Activated CD8-positive, alpha-beta memory T cell treated with anti-CD3 and anti-CD28 coated beads for 1 hour (primary cell): ENCODE measurements at places on chromosomes 7 and 10.

- no peak for DNase-seq
Observed at GRCh38 chr7:1887251-1887650, 217.2 kb downstream of the ELFN1 start.

DNA sequence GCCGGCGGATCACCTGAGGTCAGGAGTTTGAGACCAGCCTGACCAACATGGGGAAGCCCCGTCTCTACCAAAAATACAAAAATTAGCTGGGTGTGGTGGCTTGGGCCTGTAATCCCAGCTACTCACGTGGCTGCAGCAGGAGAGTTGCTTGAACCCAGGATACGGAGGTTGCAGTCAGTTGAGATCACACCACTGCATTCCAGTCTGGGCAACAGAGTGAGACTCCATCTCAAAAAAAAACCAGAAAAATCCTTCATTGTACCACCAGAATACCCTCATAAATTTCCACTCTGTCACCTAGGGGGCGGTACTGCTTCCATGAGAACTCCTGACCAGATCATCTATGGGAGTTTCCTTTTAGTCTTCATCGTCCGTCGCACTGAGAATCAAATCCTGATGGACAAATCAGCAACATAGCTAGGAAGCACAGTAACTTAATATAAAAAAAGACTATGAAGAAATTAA is 225.8 kb upstream of the KLF14 start:
- DNase-seq = no peak

- DNase-seq = no peak
Observed at GRCh38 chr10:32084185-32084851, 28.1 kb upstream of the KIF5B start.

DNA sequence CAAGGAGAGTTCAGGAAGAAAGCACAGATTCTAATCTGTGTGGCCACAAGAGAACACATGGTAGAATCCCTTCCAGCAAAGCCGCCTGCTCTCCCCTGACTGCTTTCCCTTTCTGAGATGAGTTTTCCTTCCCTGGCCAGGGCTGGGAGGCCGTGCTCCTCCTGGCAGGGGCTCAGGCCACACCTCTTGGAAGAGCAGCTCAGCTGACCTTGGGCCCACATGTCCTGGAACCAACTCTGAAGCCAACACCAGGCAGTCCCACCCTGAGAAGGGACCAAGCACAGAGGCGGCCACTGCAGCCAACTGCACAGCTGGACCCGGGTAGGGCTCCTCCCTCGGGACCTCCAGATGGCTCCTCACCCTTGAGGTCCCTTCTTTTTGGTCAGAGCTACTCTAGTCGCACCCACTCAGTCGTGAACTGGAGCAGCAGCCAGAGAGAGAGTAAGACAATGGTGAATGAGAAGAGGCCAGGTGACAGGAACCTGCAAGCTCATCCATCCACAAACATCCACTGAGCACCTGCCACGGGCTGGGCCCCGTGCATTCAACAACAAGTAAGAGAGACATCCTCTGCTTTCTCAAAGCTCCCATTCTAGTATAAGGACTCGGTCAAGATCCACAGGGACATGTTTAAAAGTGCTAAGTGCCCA is 40.3 kb downstream of the FAM53B start:
- no peak for DNase-seq

DNA sequence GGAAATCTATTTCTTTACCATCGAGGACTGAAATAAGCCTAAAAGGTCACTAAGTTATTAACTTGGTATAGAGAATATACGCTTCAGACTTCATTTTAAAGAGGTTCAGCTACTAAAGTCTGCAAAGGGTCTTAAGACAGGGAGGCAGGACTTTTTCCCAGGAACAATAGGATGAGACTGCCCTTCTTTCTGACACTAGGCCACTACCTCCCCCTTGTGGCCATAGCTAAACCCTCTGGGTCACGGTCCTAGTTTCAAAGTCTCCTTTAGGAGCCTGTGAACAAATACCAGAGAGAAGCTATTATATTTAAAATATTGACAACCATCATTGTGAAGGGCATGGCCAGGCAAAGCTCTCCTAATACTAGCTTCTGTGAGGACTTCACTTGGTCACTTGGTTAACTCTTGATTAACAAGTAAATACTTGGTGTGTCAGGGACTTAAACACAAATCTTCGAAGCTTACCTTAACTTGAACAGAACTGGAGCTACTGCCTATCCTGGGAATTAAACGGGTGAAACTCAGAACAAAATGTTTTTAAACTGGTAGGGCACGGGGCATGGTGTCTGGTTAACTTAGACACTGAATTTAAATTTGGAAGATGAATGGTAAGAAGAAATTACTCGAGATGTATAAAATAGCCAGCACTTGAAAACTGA is 75.6 kb downstream of the CCDC6 start:
- DNase-seq = no peak

DNA sequence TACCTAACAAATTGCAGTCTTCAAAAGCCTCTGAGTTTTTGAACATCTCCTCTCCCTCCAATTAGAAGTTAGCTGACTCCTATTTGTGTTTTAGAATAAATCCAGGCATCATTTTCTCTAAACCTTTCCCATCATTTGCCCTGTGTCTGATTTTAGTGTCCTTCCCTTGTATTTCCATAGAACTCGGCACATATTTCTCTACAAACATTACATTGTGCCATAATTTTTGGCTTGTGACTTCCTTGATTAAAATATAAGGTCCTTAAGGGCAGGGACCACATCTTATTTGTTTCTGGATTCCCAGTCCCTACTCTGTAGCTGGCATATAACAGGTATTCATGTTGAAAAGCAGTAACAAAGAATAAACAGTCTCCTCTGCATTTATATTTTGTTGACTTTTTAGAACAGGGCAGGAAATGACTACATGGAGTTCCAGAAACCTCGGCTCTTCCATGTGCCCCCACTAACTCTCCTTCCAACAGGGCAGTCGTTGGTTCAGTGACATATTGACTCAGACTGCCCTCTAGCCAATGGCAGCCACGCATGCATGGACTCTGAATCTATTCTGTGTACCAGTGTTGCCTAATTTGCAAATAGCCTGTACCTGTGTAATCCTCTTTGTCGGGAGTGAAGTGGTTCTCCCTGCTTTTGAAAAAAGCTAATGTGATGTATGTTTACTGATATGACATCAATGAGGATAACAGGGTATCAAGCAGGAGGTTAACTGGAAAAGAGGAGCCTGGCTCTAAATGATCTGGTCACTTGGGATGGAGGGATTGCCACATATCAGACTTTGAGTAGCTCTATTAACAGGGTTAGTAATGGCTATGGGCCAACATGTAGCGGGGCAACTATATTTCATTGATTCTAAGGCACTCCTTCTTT is 19.8 kb upstream of the CPN1 start:
- DNase-seq = no peak

DNA sequence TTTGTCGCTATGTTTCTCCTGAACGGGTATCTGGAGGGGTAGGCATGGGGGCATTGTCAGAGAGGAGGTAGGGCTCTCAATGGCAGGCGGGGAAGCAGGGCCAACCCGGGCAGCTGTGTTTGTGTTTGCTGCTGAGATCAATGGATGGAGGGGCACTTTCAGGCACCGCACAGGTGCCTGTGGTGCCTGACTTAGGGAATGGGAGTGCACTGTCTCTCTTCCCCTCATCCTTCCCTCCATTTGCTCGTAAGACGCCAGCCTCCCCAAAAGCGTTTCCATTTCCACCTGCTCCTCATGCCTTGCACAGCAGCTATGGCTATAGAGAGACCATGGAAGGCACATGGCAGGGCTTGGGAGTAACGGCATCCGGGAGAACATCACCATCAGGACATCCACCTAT is 615.9 kb upstream of the FOXK1 start:
- DNase-seq = no peak

DNA sequence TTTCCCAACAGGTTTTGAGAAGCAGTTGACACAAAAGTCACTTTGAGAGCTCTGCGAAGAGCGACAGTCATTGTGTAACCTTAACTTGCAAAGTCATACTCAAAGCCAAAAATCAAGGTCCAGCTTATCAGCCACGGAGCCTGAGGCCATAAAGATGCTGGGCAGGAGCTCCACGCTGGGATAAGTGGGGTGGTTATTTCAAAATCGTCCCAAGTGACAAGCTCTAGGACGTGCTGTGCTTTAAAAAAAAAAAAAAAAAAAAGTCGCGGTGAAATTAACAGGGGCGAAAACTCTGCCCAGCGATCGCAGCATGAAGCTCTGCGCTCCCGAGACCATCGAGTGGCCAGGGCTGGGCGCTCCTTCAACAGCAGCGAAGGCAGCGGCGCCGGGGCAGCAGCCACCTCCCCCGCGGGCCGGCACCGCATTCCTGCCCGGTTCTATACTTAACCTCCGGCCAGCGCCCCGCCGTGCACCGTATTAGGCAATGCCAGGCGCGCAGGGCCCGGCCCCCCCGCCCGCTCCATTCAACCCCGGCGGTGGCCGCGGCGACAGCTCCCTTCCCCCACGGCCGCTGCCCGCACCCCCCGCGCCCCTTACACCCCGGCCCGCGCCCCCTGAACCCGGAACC is 657 bp downstream of the HACD1 start:
- no peak for DNase-seq

DNA sequence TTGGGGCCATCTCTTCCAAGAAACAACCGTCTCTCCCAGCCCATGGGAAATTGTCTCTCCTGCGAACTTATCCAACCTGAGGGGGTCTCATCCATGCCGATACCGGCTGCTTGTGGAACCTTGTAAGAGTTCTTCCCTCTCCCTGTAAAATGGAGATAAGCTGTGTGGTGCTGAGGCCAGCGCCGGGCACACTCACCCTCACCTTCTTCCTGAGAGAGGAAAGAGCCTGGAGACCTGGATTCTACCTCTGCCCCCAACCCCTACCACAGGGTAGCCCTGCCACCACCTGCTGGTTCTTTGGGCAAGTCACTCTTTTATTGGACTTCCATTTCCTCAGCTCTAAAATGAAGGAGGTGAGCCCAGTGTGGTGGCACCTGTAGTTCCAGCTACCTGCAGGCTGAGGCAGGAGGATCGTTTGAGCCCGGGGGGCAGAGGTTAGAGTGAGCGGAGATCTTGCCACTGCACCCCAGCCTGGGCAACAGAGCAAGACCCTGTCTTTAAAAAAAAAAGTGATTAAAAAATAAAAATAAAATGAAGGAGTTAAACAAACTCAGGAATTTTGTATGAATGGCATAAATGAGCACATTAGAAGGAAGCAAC is 38.4 kb upstream of the PSAP start:
- no peak for DNase-seq

DNA sequence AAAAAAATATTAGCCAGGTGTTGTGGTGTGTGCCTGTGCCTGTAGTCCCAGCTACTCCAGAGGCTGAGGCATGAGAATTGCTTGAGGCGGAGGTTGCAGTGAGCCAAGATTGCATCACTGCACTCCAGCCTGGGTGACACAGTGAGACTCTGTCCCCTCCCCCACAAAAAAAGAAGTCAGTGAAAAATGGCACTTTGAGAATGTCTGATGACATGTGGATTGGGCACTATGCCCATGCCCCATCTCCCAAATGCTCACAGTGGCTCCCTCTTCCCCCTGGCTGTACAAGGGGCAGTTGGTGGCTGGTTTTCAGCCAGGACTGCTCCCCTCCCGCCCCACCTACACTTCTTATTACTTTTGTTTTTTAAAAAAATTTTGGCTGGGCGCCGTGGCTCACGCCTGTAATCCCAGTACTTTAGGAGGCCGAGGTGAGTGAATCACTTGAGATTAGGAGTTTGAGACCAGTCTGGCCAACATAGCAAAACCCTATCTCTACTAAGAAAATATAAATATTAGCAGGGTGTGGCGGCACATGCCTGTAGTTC is 26.1 kb downstream of the IL15RA start:
- DNase-seq = no peak

DNA sequence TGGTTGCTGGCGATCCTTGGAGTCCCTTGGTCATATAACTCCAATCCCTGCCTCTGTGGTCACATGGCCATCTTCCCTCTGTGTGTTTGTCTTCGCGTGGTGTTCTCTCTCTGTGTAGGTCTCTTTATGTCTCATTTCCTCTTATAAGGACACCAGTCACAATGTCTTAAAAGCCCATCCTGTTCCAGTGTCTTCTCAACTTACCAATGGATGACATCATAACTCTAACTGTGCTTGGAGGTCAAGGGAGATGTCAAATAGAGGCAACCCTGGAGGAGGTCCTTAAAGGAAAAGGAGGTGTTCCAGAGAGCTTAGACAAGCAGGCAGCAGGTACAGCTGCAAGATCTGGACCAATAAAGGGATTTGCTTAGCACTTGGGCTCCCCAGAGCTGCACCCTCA is 143.0 kb downstream of the BUB3 start:
- no peak for DNase-seq

DNA sequence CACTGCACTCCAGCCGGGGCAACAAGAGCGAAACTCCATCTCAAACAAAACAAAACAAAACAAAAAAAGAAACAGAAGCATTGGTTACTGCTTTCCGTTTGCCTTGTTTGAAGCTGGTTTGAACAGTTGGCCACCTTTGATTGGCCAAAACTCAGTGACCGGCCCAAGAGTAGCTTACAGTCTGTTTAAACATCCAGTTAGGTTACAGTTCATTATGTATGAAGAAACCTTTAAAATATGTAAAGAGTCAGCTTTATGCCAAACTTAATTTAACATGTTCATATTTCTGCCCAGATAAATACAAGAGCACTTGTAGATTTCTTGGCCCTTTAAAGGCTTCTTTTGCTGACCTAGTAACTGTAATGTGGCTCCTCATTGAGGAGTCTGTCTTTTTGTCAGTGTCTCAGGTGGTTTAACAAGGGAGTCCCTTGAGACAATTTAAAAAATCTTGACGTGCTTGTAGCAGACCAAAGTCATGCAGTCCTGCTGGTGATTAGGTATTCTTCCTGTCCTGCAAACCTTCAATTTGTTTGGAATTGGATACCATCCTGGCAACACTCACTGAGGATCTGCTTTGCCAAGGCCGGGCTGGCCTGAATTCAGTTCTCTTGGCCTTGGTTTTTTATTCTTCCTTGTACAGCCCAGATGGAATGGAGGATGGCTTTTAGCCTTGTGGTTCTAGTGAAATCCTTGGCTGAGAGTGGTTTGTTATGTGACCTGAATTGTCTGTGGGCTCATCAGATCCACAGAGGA is 128.9 kb downstream of the PLXDC2 start:
- DNase-seq = no peak

DNA sequence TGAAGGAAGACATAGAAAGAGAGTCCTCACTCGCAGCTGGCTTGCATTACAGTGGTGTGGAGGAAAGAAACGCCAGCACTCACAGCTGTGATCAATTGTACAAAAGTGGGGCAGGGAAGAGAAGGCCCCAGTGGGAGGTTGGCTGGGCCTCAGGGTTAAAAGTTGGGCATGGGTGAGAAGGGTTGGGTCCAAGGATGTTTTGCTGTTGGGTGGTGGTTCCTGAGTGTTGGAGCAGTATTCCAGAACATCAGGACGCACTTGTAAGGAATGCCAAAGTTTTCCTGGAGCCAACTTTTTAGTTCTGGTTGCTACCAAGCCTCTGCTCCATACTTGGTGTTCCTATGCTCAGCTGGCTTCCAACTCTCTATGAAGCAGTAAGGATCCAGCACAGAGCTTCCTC is 55.4 kb upstream of the MKRN1 start:
- DNase-seq = no peak
